Left renal pelvis (tissue), 4 donors: ENCODE measurements at places on chromosomes 7 and 10. TPM values are rescaled to one million over a fixed set of nuclear protein-coding genes. Genes with fewer than 3 reads are reported as not detected.

GRCh38 chr10:98919899-98920298, 315.8 kb downstream of the HPSE2 start:
- DNase-seq = no peak

HABP2 gene
- 0.80 TPM for polyA plus RNA-seq

GRCh38 chr10:47260505-47261111, 39.4 kb upstream of the GDF10 start:
- DNase-seq = no peak

- no peak for DNase-seq
These were observed 2.4 kb downstream of the ZNF467 start for GRCh38 chr7:149770728-149771636.

- no peak for DNase-seq
These were observed 142.5 kb downstream of the SRPK2 start for GRCh38 chr7:105246256-105246655.

- no peak for DNase-seq
These were observed 63.1 kb upstream of the STEAP1B start for GRCh38 chr7:22563032-22563501.

GRCh38 chr7:111030336-111030735, 60.6 kb upstream of the LRRN3 start:
- DNase-seq = no peak

GRCh38 chr10:95832216-95833041, 75.3 kb upstream of the CC2D2B start:
- DNase-seq = no peak

- no peak for DNase-seq
These were observed 41.3 kb downstream of the CCDC6 start for GRCh38 chr10:59865101-59865500.

DNA sequence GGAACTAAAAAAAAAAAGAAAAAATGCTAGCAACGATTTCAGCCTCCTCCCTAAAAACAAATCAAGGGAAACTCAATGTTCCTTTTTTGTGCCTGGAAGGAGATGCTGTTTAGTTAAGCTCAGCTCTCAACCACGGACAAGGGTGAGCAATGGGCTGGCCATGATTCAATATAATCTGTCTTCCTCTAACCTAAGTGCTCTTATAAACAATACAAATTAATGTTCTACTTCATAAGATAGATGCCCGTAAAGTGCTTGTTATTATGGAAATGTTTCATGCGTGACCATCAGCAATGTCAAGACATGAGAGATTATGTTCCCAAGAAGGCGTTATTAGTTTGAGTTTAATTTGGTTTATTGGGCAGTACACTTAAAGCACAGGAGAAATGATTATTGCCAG, 320.3 kb downstream of the SFMBT2 start:
- DNase-seq = peak; percentile 11

CHST12 gene
- 9.7 TPM for polyA plus RNA-seq

GRCh38 chr10:124648738-124649137, 95.4 kb downstream of the FAM53B start:
- DNase-seq = peak; percentile 41

MAT1A gene
- polyA plus RNA-seq = 1.3 TPM

DNA sequence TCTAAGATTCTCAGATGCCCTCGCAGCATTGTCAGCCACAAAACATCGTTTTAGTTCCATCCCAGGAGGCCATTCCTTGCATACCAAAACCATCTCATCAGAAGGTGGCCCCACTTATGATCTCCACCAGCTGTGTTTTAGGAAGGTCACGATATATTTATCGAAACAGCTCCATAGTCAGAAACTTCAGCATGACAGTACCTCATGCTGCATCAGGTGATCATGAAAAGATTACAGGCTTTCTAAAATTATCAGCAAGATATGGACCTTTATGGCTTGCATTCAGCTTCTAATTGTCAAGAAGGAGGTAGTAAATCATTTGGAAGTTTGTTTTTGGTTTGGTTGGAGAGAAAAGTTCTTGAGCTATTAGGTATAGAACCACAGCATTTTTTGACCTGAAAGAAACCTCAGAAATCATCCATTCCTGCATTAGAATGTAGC, 20.0 kb downstream of the JAZF1 start:
- no peak for DNase-seq

CALHM3 gene
- not detected for polyA plus RNA-seq

PNLIPRP2 gene
- 0.39 TPM for polyA plus RNA-seq

DNA sequence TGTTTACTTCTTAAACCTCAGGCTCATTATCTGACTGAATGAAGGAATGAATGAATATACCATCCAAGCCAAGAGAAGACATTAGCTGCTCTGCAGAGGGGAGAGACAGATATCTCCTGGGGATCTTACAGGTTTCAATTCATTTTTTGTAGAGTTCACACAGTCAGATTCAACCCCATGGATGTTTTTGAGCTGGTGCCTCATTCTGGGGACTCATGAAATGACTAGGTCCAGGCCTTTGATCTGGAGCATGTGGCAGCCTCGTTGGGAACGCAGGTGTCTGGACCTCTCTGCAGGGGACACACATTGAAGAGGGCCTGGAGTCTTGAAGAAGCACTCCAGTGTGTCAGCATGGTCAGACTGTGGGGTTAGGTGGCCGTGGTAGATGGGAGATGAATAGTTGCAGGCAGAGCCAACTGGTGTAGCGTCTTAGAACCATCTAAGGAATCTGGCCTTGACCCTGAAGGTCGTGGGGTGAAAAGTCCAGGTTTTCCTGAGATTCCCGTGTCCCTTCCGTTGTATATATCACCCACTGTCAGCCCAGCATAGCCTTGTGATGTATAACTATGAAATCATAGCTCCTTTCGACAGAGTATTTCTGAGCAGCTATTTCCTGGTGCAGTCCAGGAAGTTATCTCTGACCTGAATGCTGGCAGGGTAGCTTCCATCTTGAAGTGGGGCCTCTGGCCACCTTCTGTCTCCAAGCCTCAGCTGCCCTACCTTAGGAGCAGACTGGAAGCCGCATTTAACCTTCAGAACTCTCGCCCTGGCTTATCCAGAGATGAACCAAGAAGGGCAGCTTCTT, 22.3 kb downstream of the BTBD16 start:
- DNase-seq = no peak

- no peak for DNase-seq
These were observed 201.6 kb downstream of the SEMA3D start for GRCh38 chr7:84985073-84985784.

DNA sequence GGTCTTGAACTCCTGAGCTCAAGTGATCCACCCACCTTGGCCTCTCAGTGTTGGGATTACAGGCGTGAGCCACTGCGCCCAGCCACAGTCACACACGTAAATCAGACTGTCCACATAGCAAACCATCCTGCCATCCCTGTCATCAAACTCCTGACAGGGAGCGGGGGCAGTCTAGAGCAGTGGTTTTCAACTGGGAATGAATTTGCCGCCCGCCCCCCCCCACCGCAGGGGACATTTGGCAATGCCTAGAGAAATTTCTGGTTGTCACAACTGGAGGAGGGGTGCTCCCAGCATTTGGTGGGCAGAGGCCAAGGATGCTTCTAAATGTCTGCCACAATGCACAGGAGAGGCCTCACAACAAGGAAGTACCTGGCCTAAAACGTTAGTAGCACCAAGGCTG, 24.1 kb downstream of the CAMK2G start:
- DNase-seq = no peak

CNTNAP2 gene
- polyA plus RNA-seq = 71.0 TPM

TMEM140 gene
- polyA plus RNA-seq = 22.2 TPM
